ENCODE measurements at places on chromosomes 12 and 14.

DNA sequence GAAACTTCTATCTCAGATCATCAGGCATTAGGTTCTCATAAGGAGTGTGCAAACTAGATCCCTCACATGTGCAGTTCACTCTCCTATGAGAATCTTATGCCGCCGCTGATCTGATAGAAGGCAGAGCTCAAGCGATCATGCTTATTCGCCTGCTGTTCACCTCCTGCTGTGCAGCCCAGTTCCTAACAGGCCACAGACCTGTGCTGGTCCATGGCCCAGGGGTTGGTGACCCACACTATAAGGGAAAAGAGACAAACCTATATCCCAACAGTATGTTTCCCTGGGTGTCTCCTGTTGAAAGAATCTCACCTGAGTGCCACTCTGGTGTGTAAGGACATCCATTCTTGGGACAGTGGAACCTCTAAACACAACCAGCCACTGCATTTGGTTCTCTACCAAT, 186.3 kb downstream of the RIMBP2 start:
- DNase-seq, result no peak

DNA sequence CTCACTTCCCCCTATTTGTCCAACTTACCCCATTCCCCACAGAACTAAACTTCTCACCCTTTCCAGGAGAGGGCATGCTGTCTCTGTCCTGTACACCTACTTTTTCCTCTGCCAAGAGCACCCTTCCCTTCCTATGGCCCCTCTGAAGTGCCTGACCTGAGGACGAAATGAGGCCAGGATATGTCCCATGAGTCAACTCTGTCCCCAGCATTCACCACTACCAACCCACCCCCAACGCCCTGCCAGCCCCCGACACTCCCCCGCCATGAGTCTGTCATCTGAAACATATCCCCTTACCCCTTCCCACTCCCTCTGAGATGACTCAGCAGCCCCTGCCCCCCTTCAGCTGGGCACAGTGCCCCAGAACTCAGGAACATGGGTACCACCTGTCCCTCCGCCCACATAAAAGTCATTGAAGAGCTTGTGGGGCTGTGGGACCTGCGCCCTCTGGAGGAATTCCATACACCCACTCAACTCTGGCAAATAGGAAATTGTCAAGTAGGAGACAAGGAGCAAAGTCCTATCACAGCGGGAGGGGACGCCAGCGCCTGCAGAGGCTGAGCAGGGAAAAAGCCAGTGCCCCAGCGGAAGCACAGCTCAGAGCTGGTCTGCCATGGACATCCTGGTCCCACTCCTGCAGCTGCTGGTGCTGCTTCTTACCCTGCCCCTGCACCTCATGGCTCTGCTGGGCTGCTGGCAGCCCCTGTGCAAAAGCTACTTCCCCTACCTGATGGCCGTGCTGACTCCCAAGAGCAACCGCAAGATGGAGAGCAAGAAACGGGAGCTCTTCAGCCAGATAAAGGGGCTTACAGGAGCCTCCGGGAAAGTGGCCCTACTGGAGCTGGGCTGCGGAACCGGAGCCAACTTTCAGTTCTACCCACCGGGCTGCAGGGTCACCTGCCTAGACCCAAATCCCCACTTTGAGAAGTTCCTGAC, 26.3 kb downstream of the ITGA7 start:
- peak; percentile 1 for DNase-seq

DNA sequence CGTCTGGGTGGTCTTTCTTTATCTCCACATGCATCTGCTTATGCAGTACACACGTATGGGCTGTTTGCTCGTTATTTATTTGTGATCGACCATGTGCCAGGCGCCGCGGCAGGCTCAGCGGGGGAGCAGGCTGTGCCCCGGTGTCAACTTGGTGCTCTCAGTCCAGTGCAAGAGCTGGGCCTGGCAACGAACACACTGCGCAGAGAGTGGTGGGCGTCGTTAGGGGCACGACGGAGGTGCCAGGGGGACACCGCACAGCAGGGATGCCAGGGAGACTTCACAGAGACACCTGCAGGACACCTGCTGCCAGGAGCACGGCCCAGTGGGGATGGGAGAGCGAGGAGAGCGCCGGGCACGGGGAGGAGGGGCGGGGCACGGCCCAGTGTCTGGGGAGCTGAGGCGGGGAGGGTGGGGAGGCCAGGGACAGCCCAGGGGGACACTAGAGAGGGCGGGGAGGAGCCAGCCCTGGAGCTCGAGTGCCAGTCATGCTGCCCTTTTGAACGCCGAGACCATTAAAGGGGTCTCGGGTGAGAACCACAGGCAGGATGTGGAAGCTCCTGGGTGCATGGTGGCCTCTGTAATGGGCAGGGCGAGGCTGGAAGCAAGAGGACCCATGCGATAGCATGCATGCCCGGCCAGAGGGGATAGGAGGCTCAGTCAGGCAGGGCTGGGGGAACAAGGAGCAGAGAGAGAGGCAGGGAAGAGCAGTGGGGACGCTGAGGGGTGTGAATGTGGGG, 652 bp upstream of the LRCOL1 start:
- DNase-seq, result no peak

- no peak for DNase-seq
Observed at GRCh38 chr12:21950649-21951048, 9.4 kb upstream of the ABCC9 start.

DNA sequence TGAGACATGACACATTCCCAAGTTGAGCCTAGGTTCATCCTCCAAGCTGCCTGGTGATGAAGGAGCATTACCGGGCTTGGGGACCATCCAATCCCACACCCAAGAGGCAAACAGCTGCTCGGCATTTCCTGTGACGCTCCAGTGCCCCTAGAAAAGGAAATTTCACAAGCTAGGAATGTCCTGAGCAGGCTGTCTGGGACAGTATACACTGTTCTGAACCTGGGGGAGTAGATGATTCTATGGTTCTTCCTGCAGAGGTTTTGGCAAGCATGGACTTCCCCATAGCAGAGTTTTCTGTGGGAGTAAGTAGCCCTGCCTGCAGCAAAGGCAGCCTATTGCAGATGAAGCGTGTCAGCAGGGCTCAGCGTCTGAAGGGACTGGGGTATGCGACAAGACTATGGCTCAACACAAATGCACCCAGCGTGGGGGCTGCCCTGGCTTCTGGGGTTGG, 47.4 kb upstream of the SRSF5 start:
- no peak for DNase-seq

- DNase-seq, result no peak
Observed at GRCh38 chr12:91896286-91897024, 249.2 kb downstream of the BTG1 start.

GRCh38 chr14:56716705-56717104, 93.6 kb downstream of the OTX2 start:
- no peak for DNase-seq

DNA sequence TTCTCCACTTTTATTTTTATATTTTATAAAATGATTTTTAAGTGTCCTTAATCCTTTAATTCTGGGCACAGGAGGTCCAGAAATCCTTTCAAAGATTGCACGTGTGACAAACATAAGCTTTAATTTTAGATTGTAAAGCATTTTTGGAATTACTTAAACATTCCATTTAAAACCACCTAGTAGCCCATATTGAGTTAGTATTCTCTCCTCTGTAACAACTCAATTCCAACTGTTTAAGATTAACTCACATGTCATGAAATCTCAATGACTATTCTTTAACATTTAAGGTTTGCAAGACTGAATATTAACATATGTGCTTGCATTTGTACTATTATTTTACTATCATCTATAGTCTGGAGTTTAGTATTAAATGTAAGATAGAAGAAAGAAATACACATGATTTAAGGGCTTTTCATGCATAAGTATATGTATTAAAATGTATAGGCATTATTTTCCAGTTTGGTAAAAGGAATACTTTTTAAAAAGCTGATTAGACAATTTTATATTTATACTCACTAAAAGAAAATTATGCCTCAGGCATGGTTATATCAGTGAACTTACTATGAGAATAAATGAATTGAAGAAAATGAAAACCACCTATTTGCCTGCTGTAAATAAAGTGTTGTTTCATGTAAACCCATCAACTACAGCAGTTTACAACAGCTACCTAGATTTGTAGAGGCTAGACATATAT, 776.9 kb downstream of the SLC6A15 start:
- DNase-seq, result no peak

DNA sequence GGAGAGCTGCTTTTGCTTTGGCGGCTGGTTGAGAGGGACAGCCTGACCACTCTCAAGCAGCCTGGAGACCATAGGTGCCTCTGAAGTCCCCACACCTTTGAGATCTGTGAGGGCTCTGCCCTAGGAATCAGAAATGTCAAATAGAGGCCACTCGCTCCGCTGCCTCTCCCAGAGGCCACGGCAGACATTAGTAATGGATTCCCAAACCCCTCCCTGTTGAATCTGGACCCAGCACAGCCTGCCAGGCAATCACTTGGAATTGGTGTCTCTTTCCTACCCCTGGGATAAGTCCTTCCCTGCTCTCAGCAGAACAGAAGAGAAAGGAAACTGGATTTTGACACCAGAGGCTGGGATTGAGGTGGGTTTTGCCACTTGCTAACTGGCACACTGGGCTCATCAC, 25.0 kb downstream of the MMAB start:
- DNase-seq, result no peak

DNA sequence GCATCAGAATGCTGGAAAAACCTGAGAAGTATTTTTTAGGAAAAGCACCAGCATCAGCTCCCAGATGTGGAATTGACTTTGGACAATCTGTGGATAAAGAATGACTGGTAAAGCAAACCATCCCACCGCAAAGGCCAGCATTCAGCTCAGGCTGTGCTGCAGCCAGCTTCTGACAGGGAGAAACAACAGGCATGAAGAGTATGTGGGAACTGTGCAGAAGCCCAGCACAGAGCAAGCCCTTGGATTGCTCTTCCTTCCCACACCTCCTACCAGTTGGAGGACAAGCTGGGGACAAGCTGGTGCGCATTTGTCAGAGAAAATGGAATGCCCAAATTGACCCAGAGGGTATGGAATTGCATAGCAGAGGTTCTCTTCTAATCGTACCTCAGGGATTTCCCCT, 228.1 kb downstream of the ANO2 start:
- no peak for DNase-seq

GRCh38 chr12:95943330-95943842, at the start of gene AMDHD1:
Gene AMDHD1 (plus strand): TSS chr12:95943331. CDS start chr12:95943399, 68 bp downstream.
- peak; percentile 22 for DNase-seq

DNA sequence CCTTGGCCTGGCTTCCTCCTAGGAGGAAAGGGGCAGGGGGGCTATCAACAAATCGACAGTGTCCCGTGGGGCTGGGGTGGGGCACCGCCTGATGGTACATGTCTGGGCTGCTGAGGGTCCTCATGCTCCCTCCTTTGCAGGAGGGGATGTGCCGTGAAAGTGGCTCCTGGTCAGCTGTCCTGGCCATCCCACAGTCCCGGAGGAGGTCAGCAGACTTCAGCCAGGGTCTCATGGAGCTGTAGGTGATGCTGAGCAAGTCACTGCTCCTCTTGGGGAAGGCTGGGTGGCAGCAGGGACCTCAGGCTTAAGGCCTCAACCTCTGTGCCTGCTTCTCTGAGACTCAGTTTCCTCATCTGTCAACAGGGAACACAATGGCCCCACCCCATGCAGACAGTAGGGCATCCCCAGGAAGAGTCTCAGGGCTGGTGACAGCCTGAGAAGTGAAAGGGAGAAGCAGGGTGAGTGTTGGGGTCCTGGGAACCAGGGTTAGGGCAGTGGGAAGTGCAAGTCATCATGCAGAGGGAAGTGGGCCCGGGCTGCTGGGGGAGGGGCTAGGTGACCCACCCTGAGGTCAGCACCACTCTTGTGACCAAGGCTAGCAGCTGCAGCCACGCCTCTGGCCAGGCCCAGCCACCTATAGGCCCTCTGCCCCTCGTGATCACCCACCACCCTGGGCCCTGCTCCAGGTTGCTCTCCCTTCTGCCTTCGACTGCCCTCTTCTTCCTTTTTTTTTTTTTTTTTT, 4.4 kb upstream of the TNFAIP2 start:
- DNase-seq, result no peak

- DNase-seq, result no peak
Observed at GRCh38 chr12:62724947-62725451, 210.0 kb downstream of the PPM1H start.

GRCh38 chr14:104937161-104937560, 12.5 kb downstream of the PLD4 start:
- DNase-seq, result no peak

Measured in nucleus accumbens (tissue), 56 donors.